ENCODE measurements at places on chromosomes 4 and X. TPM values are rescaled to one million over a fixed set of nuclear protein-coding genes. Genes with fewer than 3 reads are reported as not detected.

RPL39 gene
- total RNA-seq = 3,259 TPM

NHS gene
- not detected for total RNA-seq

GABRE gene
- not detected for total RNA-seq

CCDC110 gene
- total RNA-seq = 1.6 TPM

NKX3-2 gene
- total RNA-seq = not detected

DNA sequence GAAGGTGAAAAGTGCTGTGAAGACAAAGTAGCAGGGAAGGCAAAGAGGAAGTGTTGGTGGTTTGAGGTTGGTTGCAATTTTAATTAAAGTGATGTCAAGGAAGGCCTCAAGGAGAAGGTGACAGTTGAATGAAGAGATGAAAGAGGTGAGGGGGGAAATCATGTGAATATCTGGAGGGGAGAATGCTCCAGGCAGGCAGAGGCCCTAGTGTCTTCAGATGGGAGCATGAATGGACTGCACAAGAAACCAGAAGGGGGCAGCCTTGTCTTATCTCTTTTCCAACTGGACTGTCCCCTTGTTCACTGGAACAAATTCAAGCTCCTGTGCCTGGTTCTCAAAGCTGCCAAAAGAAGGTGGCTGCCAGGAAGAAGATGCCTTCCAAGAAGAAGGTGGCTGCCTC is 68.4 kb downstream of the MAOB start:
- H3K4me3 ChIP-seq = no peak overlapping the region
- no peaks in the 10 kb centered on the region for H3K4me1 ChIP-seq
- H3K36me3 ChIP-seq = no peaks in the 10 kb centered on the region
- H3K27ac ChIP-seq = no peak overlapping the region
- no peaks in the 10 kb centered on the region for H3K27me3 ChIP-seq
- no peak for DNase-seq

DNA sequence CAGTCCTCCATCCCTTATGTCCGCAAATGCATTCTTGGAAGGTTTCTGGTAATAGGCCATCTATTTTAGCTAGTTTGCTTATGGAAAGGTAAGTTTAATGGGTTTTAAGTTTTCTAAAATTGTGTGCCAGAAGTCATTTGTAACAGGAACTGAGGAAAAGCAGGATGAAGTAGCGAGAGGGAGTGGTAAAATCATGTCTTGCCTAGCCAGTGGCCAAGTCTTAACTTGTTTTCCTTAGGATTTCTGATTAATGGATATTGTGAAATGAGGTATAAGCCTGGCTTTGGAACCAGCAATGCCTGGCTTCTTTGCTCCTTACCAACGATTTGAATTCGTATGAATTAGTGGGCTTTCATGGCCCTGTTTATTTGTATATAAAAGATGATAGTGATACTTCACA is 7.3 kb downstream of the SEC24B start:
- H3K4me3 ChIP-seq = no peak overlapping the region
- peaks cover 8% of the 10 kb centered on the region for H3K36me3 ChIP-seq
- H3K4me1 ChIP-seq = peaks cover 29% of the 10 kb centered on the region
- DNase-seq = no peak

- H3K27ac ChIP-seq = no peak overlapping the region
- no peaks in the 10 kb centered on the region for H3K4me1 ChIP-seq
- no peak for DNase-seq
- no peak overlapping the region for H3K4me3 ChIP-seq
Observed at GRCh38 chr4:1506956-1507721, 100.9 kb upstream of the NKX1-1 start.

- H3K27ac ChIP-seq = no peak overlapping the region
- H3K27me3 ChIP-seq = no peaks in the 10 kb centered on the region
- no peak for DNase-seq
- H3K4me3 ChIP-seq = no peak overlapping the region
- H3K36me3 ChIP-seq = no peaks in the 10 kb centered on the region
- H3K4me1 ChIP-seq = no peaks in the 10 kb centered on the region
Observed at GRCh38 chr4:182134261-182134660, 108.9 kb upstream of the TENM3 start.

DNA sequence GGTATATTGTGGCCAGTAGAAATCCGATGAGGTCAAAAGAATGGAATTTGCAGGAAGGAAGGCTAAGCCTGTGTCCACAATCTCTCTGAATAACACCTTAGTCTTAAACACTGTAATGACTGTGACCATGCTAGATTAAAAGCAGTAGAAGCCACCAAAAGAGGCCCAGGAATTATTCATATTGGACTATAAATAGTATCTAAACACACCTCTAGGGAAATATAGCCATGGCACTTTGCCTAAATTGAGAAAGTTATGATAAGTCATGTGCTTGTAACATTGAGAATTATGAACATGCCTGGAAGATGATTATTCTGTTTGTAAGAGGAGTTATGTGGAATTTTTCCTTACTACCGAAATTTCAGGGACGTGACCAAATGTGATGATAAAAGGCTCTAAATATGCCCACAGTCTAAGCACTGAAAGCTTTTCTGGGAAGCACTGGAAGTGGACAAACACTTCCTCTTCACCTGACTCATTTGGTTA is 298.5 kb downstream of the KCTD8 start:
- no peak overlapping the region for H3K27ac ChIP-seq
- H3K4me1 ChIP-seq = no peaks in the 10 kb centered on the region
- no peak for DNase-seq

- no peaks in the 10 kb centered on the region for H3K27me3 ChIP-seq
- no peak overlapping the region for H3K4me3 ChIP-seq
- H3K4me1 ChIP-seq = no peaks in the 10 kb centered on the region
Observed at GRCh38 chr4:174580597-174580996, 58.3 kb upstream of the HPGD start.
